ENCODE measurements at places on chromosomes 4 and X. TPM values are rescaled to one million over a fixed set of nuclear protein-coding genes. Genes with fewer than 3 reads are reported as not detected.

UGT2B17 gene
- total RNA-seq, result not detected

MSX1 gene
- total RNA-seq, result 2.5 TPM

BEX1 gene
- total RNA-seq, result 1.0 TPM

PSAPL1 gene
- 0.14 TPM for total RNA-seq

RHOXF1 gene
- total RNA-seq, result 0.72 TPM

GRCh38 chr4:109079731-109080130 lies 222.7 kb downstream of the COL25A1 start:
- no peaks in the 10 kb centered on the region for H3K4me1 ChIP-seq
- no peak overlapping the region for H3K27ac ChIP-seq
- no peak overlapping the region for H3K4me3 ChIP-seq
- H3K36me3 ChIP-seq, result no peaks in the 10 kb centered on the region
- H3K27me3 ChIP-seq, result no peaks in the 10 kb centered on the region
- no peak for DNase-seq

DNA sequence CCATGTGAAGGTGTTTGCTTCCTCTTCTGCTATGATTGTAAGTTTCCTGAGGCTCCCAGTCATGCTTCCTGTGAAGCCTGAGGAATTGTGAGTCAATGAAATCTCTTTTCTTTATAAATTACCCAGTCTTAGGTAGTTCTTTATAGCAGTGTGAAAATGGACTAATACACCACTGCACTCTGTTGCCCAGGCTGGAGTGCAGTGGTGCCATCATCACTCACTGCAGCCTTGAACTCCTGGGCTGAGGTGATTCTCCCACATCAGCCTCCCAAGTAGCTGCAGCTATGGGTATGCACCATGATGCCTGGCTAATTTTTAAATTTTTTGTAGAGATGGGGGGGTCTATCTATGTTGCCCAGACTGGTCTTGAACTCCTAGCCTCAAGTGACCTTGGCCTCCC lies 15.8 kb upstream of the IGFBP7 start:
- no peaks in the 10 kb centered on the region for H3K36me3 ChIP-seq
- H3K27ac ChIP-seq, result no peak overlapping the region
- DNase-seq, result no peak
- no peaks in the 10 kb centered on the region for H3K4me1 ChIP-seq
- H3K4me3 ChIP-seq, result no peak overlapping the region

GRCh38 chr4:100367451-100367850 lies 150.4 kb downstream of the EMCN start:
- no peaks in the 10 kb centered on the region for H3K4me1 ChIP-seq
- H3K4me3 ChIP-seq, result no peak overlapping the region
- no peak overlapping the region for H3K27ac ChIP-seq
- DNase-seq, result no peak
- no peaks in the 10 kb centered on the region for H3K36me3 ChIP-seq
- H3K27me3 ChIP-seq, result no peaks in the 10 kb centered on the region

DNA sequence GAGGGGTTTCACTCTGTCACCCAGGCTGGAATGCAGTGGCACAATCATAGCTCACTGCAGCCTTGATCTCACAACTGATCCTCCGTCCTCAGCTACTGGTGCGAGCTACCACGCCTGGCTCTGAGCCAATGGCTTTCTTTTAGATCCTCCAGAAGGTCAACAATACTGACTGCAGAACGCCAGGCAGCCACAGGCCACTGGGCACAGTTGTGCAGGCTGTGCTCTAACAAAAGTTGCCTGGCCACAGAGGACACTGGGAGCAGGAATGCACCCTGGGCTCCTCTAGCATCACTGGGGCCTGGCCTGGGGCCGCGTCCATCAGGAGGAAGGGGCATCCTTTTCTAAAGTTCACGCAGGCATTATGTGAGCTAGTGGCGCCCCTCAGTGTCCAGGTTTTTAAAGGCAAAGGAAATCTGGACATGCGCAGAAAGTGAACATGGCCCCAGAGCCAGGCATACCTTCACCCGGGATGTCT lies 14.9 kb upstream of the PORCN start:
- no peak for DNase-seq
- H3K27ac ChIP-seq, result no peak overlapping the region
- H3K4me3 ChIP-seq, result no peak overlapping the region
- H3K4me1 ChIP-seq, result no peaks in the 10 kb centered on the region
- no peaks in the 10 kb centered on the region for H3K36me3 ChIP-seq

GRCh38 chr4:101857176-101857575 lies 66.6 kb downstream of the BANK1 start:
- H3K36me3 ChIP-seq, result no peaks in the 10 kb centered on the region
- H3K27me3 ChIP-seq, result no peaks in the 10 kb centered on the region
- H3K27ac ChIP-seq, result no peak overlapping the region

DNA sequence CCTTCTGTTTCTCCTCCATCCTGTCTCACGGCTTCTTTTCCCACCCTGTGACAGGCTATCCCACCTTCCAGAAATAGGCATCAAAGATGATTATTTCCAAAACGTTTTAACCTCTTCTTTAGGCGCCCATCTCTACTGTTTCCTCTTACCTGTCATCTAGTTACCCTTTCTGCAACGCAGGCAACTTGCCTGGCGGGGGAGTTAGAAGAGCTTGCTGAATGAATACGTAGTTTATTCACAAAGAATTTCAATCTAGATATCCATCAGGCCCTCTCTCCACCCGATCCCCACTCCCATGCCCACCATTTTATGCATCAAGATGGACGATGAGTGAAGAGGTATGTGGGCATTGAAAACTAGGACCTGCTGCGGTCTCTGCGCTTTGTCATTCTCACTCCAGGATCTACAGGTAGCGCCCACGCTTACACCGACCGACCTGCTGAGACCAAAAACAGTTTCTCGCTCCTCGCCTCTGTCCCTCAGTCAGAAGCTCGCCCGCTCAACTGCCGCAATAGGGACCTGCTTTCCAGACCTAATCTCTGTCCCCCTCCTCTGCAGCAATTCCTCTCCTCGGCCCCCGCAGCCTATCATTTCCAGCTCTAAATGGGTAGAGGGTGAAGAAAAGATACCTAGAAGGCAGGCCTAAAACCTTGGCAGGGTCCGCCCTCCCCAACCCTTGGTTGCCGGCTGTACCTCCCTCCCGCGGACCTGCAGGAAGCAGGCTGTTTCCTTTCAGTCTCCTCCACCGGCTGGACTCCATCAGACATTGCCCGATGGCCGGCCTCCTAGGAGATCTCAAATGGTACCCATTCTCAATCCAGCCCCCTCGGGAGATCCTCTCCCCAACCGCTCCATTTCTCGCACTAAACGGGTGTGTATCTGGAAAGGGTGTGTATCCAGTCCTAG lies 624 bp downstream of the BEX5 start:
- no peaks in the 10 kb centered on the region for H3K4me1 ChIP-seq
- no peaks in the 10 kb centered on the region for H3K36me3 ChIP-seq
- no peak overlapping the region for H3K27ac ChIP-seq
- no peaks in the 10 kb centered on the region for H3K27me3 ChIP-seq
- H3K4me3 ChIP-seq, result peak overlapping the region; percentile 49

GRCh38 chr4:15339737-15340136 lies 88.1 kb upstream of the C1QTNF7 start:
- H3K27ac ChIP-seq, result no peak overlapping the region
- H3K36me3 ChIP-seq, result no peaks in the 10 kb centered on the region
- no peaks in the 10 kb centered on the region for H3K27me3 ChIP-seq
- peaks cover 13% of the 10 kb centered on the region for H3K4me1 ChIP-seq
